Thymus (tissue), 14 donors: ENCODE measurements at places on chromosomes 4 and X. TPM values are rescaled to one million over a fixed set of nuclear protein-coding genes. Genes with fewer than 3 reads are reported as not detected.

Gene NDNF
- total RNA-seq, result 3.1 TPM

Gene CFAP299
- total RNA-seq, result 1.0 TPM

GRCh38 chr4:159227984-159228383 is 125.1 kb downstream of the RAPGEF2 start:
- H3K27ac ChIP-seq, result no peak overlapping the region
- no peaks in the 10 kb centered on the region for H3K4me1 ChIP-seq
- no peaks in the 10 kb centered on the region for H3K27me3 ChIP-seq
- no peak for DNase-seq
- no peak overlapping the region for H3K4me3 ChIP-seq
- H3K36me3 ChIP-seq, result no peaks in the 10 kb centered on the region

Gene KLB
- total RNA-seq, result 0.05 TPM

Gene GRID2
- 0.09 TPM for total RNA-seq
